DMS153 (cell line): ENCODE measurements at places on chromosomes 1 and 21.

DNA sequence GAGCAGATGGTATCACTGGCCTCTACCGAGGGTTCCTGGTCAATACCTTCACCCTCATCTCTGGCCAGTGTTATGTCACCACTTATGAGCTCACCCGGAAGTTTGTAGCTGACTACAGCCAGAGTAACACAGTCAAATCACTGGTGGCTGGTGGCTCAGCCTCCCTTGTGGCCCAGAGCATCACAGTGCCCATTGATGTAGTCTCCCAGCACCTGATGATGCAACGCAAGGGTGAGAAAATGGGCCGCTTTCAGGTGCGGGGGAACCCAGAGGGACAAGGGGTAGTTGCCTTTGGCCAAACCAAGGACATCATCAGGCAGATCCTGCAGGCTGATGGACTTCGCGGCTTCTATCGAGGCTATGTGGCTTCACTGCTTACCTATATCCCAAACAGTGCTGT is 6.1 kb downstream of the SLC25A44 start:
- no peak for DNase-seq

GRCh38 chr1:21673277-21673780 is 4.2 kb upstream of the RAP1GAP start:
- no peak for DNase-seq

DNA sequence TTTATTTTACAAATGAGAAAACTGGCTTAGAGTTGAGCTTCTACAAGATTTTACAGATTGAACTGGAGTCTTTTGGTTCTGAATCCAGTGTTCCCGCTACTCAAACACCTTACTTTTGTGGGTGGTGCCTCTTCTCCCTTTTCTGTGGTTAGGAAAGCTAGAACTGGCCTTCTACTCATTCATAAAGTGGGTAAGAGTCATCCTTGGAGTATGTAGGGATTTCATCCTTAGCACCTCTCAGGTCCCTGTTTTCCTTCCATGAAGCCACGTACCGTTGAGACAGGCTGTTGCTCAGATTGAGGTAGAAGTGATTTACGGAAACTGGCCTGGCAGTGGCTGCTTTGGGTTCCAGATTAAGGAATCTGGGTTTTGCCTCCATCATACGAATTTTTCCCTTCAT is 35.8 kb downstream of the WNT4 start:
- DNase-seq: no peak

- no peak for DNase-seq
Measured at GRCh38 chr1:232579958-232580941, 49.7 kb downstream of the SIPA1L2 start.

GRCh38 chr21:35204125-35204524 is 155.0 kb upstream of the RUNX1 start:
- DNase-seq: no peak

GRCh38 chr1:90720145-90720636 is 3.1 kb upstream of the BARHL2 start:
- DNase-seq: no peak

GRCh38 chr1:50940291-50940690 is 19.8 kb downstream of the FAF1 start:
- DNase-seq: no peak

GRCh38 chr1:47181955-47182675 is 7.7 kb downstream of the PDZK1IP1 start:
- DNase-seq: no peak

- no peak for DNase-seq
Measured at GRCh38 chr1:152191260-152191659, 32.2 kb upstream of the RPTN start.

GRCh38 chr1:225888289-225888897 is 553 bp downstream of the LEFTY1 start:
- no peak for DNase-seq

DNA sequence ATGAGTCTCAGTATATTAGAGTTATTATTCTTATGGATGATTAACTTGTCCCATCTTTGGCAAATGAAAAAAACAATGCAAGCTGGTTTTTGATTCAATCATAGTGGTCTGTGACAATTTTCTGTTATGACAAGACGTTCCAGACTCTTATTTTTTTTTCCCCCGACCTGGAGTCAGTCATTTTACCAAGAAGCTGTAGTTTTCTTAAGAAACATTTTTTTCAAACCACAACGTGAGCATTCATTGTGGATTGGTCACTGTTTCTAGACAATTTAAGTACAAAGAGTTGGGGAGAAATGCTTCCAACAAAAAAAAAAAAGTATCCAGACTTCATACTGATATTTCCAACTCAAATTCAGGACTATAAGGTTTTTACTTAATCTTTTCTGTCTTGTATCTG is 8.0 kb upstream of the ANGPTL3 start:
- DNase-seq: no peak

GRCh38 chr1:118317842-118318614 is 133.0 kb upstream of the SPAG17 start:
- no peak for DNase-seq

DNA sequence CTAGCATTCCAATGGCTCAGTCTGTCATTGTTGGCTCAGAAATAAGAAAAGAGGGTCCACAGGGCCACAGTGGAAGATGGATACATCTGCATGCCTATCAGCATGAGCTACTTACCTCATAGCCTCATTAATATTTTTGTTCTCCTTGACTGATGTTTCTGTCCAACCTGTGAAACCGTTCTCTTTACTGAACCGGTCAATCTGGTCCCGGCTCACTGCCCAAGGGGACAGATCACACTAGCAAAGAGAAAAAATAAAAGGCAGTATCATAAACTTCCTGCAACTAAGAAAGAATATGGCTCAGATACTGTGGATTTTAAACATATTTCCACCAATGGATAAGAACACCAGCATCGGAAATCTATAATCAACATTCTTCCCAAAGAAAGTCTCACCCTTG is 4.7 kb downstream of the RAB29 start:
- DNase-seq: no peak

DNA sequence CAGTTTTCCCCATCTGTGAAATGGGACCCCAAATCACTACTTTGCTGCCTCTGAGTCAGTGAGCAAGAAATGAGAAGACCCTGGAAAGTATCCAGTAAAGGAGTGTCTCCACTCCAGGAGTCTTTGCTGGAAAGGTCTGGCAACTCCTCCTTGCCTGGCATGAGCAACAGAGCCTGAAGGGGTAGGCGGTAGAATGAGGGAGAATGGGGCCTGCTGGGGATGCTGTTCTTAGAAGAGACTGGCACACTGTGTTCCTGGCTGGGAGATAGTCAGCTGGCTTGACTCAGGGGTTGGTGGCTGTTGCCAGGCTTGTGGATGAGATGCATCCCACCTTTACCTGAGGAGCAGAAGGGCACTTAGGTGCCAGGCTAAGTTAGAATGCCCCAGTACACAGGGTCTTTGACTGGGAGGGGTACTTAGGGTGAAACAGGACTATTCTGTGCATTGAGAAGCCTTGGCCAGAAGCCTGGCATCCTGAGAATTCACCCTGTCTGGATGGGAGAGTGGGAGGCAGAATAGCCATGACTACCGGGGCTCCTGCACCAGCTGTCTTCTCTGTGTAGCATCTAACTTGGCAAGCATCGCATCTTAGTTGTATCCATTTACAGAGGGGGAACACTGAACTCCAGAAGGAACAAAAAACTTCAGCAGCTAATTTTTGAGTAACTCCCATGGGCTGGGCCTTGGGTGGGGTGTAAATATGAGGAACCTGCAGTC is 2.5 kb downstream of the MFSD2A start:
- no peak for DNase-seq

GRCh38 chr21:44572959-44573583 is 458 bp upstream of the KRTAP10-4 start:
- DNase-seq: no peak

DNA sequence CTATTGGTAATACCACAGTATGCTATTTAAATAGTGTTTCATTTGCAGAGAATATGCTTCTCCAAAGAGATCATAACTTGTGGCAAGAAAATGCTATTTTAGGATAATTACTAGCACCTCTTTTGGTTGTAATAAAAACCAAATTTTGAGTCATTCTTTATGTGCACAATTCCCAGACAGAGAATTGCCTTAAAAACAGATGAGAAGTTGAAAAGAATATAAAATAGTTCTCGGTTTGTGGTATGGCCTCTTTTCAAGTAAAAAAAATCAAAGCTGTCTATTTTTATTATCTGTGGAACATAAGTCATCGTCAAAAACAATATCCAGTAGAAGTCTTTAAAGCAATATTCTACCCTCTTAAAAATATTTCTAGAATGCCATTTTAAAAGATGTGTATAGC is 185.9 kb downstream of the GREM2 start:
- no peak for DNase-seq

DNA sequence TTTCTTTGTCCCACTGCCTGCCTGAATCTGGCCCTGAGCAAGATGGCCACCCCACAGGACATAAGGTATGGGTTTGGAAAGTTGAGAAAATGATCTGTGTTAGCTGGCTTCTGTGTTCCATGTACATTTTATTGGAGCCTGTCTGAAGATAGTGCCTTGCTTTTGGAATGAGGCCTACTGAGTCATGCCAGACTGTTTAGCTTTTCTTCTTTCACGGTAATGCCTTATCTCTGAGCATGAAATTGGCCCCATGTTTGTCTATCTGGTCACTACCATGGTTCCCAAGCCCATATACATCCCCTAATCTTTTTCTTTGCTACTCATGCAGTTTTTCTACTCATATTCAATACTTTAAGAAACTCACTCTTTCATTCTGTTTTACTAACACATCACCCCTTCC is 85.1 kb upstream of the LMO4 start:
- no peak for DNase-seq

DNA sequence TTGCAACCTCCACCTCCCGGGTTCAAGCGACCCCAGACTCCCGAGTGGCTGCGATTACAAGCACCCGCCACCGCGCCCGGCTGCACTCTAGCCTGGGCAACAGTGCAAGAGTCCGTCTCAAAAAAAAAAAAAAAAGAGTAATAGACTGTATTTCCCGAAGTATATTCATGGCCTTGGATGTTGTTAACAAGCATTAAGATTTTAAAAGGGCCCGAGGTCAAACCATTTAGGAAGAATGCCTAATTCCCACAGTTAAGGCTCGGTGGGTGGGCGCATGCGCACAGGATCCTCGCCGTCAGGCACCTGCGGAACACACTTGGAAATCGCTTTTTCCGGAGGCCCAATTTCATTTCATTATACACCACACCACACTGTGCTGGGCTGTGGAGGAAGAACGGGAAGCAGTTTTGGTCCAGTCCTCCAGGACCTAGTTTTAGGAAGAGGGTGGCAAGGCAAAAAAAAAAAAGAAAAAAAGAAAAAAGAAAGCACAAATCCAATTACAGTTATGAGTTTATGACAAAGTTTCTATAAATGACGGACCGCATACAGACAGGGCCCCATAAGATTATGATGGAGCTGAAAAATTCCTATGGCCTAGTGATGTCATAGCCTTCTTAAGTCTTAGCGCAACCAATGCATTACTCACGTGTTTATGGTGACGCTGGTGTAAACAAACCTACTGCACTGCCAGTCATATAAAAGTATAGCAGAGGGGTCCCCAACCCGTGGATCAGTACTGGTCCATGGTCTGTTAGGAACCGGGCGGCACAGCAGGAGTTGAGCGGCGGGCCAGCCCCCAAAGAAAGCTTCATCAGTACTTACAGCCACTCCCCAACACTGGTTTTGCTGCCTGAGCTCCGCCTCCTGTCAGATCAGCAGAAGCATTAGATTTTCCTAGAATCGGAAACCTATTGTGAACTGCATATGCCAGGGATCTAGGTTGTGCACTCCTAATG is 38.2 kb downstream of the H3-3A start:
- no peak for DNase-seq

- no peak for DNase-seq
Measured at GRCh38 chr1:203173011-203173555, 2.5 kb downstream of the MYBPH start.

DNA sequence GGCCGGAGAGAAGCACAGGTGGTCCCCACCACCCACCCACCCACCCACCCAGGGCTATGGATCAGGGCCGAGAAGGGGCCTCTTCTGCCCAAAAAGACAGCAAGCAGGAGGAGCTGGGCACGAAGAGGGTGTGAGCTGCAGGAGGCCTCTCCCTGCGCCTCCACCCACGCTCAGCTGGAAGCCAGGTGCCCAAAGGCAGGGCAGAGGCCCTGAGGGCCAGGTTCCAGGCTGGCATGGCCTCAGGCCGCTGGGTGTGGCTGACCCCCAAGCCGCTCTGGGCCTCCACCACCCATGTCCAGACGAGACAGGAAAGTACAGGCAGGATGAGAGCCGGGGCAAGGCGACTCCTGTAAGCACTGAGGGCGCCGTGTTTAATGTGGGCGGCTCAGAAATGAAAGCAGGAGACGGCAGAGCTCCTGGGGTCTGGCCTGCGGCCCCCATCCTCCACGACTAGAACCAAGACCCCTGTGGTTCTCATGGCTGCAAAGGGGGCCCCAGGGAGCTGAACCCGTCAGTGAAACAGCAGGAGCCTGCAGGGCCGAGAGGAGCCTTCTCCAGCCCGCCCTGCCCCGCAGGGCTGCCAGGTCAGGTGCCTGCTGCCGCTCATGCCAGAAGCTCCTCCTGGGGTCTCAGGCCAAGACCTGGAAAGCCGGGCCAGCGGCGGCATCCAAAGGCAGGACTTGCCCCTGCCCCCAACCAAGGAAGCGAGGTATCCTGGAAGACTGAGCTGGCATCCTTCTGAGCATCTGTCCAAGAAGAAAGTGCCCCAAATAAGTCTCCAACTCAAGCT is 56.0 kb downstream of the MEGF6 start:
- DNase-seq: no peak

DNA sequence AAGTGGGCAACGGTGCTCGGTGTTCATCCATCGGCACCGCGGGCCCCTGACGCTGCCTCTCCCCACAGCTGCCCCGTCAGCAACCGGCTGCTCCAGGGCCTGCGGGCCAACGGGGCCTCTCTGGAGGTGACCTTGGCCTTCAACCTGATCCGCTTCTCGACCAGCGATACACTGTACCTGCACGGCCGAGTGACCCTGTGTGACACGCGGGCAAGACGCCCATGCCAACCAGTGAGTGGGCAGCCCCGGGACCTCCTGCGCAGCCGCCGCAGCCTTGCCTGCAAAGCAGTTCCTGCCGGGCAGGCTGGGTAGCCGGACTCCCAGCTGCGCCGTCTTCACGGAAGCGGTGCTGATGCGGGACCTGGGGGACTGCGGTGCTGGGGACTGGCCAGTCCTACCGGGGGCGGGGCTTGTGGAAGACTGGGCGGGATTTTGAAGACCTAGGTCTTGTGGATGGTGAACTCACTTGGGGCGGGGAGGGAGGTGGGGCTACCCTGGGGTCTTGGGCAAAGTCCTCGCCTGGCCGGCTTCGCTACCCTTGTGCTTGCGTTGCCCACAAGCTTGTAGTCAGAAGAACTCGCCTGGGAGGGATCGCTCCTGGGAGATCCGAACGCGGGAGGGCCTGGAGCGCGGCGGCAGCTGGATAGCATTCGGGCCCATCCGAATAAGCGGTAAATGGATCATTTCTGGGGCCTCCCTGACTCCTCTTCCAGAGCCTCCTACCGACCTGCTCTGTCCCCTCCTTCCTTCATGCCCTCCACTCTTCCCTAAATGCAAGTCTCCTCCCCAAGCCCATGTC is 8.8 kb upstream of the CEP85 start:
- peak; percentile 59 for DNase-seq

DNA sequence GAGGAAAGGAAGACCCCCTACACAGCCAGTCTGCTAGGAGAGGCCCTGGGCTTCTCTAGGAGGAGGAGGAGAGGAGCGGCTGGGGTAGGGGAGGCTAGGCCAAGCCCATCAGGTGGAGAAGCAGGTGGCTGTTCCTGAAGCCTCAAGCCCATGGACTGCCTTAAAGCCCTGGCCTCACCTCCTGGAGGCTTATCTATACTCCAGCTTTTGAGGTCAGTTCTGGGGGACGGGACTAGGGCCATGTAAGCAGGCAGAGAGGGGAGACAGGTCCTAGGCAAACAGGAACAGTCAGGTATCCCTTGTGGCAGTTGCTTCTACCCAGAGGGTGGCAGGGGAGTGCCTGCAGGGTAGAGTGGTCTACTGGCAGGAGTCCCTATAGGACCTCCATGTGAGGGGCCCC is 40.6 kb downstream of the KCNC4 start:
- DNase-seq: no peak
